Astrocyte of the spinal cord (primary cell): ENCODE measurements at places on chromosomes 6 and 20.

DNA sequence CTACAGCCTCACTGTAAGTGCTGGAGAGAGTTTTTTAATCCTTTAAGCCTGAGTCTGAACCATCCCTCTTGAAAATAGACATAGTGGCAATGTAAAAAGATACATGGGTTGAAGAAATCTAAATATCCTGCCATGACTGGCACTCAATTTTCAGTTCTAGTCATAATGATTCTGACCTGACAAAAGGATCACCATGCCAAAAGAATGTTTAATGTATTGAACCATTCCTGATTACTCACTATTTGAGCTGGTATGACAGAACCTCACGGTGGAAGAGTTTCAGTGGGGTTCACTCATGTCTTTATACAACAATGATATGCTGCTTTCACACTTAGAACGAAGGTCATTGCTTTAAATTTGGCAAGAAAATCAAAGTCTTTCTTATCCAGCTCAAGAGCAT lies 93.4 kb downstream of the HIVEP2 start:
- DNase-seq = no peak

GRCh38 chr6:23989885-23990533 lies 136.0 kb upstream of the NRSN1 start:
- DNase-seq = no peak

- DNase-seq = no peak
Observed at GRCh38 chr6:106110164-106110826, 24.2 kb downstream of the PRDM1 start.

DNA sequence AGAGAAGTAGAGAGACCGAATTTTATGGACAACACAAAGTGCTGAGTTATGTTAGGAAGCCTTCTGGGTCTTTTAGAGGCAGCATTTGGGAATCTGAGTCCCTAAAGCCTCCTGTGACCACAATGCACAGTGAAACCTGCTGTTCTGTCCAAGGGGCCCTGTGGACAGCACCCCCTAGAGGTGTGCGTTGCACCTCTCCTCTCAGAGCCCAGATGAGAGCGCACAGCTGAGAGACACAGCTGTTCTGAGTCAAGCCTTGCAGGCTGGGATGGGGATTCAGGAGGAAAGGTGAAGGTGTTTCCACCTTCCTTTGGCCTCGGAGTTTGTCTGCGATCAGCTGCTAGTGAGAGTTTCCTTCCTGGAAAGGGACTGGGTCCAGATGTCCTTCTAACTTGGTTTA lies 13.0 kb downstream of the PCK1 start:
- DNase-seq = no peak

- DNase-seq = no peak
Observed at GRCh38 chr6:118281291-118281690, 266.8 kb upstream of the PLN start.

DNA sequence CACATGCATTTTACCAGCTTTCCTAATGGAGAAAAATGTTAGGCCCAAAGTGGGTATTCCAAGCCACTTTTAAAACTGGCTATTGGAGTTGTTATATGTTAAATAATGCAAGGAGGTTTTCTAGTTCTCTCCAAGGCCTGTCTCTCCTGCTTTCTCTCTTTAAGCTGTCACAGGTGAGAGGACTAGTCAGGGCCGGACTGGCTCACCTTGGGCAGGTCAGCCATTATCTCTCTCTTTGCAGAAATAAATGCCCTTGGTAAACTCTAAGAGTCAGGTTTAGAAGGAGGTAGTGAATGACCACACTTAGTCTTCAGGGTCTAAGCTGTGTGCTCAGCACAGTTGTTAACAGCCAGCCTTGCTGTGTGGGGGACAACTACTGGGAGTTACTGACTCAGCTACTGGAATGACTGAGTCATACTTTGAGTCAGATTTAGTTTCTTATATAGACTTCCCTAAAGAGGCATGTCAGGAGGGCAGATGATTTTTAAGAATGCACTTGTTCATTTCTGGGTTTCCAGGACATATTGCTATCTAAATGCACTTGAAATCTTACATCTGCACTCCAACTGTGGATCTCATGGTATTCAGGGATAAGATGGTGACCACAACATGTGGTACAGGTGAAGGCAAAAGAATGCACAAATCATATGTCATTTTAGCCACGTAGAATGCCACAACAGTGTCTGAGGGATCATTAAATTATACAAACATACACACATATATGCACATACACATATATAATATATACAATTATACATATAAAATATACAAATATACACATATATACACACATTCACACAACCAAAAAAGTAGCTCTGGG lies 719.4 kb downstream of the EPM2A start:
- peak; percentile 94 for DNase-seq

- peak; percentile 71 for DNase-seq
Observed at GRCh38 chr6:39669207-39669972, 55.8 kb downstream of the KIF6 start.

GRCh38 chr6:34177181-34177591 lies 31.3 kb upstream of the GRM4 start:
- DNase-seq = no peak

DNA sequence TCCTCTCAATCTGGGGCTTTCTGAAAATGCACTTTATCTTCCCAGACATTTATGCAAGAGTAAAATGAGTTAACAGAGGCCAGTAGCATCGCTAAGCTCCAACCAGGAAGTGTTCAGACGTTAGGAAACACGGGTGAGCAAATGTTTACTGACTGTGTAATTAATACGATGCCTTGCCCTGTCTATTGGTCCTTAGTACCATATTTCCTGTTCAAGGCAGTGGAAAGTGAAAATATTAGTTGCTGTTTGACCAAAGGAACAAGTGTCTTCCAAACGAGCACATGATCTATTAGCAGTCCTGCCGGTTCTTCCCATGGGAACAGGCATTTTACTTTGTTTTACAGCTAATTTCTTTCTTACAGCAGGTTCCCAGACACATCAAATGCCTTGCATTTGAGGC lies 311.1 kb upstream of the JAG1 start:
- DNase-seq = no peak

GRCh38 chr6:116535109-116535508 lies 10.4 kb downstream of the TRAPPC3L start:
- no peak for DNase-seq

DNA sequence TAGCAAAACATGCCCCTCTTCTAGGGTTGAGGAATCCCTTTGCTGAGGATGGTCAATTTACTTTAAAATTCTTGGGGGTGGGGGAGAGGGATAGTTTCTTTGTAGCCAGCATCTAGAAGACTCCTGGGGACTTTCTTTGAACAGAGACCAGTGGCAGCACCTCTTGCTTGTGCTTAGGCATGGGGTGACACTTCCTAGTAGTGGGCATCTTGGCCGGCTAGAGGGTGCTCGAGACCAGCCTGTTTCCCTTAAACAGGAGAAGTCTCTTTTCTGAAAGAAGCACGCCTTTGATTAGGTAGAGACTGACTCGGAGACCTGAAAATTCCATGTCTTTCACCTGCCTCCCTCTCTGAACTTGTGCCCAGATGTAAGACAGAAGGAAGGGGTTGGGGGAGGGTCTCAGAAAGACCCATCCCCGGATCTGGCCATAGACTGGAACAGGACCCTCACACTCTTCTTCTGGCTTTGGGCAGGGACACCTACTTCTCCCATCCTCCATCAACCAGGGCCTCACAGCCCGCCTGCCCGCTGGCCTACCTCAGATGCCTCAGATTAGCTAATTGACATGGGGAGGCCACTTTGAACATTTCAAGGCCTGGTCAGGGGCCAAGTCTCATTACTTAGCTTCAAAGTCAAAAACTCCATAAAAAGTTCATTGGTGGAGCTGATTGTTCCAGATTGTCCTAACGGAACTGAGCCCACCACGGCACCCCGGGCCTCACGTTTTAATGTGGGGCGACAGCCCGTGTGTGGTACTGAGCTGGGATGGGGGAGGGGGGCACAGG lies 172.2 kb downstream of the CDC5L start:
- DNase-seq = no peak

DNA sequence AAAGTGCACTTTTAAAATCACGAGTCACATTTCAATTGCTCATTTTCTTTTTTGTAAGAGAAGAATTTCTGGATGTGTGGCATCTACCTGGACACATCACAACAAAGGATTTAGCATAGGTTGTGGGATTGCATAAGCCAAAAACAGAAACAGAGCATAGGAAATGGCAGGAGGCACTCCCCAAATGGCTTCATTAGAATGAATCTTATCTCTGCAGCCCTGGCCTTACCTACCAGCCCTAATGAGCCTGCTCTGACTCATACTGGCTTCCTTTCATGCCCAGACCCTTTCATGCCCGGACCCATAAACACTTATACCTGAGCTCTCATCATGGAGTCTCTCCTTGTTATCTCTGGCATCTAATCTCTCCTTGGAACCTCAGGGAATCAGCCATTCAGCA lies 23.9 kb upstream of the SPTLC3 start:
- DNase-seq = no peak

DNA sequence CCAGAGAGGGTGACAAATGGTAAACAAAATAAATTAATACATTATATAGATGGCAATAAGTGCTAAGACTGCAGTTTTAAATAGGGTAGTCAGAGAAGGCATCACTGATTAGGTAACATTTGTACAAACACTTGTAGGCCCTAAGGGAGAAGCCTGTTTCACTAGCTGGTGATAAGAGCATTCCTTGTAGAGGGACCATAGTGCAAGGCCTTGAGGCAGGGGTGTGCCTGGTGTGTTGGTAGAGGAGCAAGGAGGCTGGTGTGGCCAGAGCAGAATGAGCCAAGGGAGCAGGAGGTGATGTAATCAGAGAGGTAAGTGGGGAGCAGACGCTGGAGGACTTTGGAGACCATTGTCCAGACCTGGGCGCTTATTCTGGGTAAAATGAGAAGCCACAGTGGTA lies 70.7 kb downstream of the ANKRD6 start:
- no peak for DNase-seq

GRCh38 chr20:19973961-19974629 lies 43.1 kb upstream of the NAA20 start:
- DNase-seq = peak; percentile 83

GRCh38 chr6:90033746-90034271 lies 139.5 kb downstream of the GJA10 start:
- no peak for DNase-seq

- no peak for DNase-seq
Observed at GRCh38 chr20:1898482-1899240, 3.5 kb downstream of the SIRPA start.

DNA sequence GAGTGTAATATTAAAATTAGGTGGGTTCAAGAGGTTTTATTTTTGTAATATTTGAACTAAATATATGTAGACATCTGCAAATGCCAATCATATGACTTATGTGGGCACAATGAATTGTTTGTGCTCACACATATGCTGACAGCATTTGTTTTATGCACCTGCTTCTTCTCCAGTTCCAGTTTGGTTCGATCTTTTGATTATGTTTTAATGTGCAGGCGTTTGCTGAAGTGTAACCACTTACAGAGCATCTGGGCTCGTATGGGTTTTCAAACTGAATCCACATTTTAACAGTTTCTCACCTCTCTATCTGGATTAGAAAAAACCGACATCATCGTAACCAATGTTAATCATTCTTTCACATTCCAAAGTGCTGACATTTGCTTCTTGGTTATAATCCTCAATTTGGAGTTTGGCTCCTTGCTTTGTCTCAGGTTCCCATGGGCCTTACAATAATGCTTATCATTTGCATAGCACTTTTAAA lies 129.1 kb upstream of the SPACA1 start:
- DNase-seq = no peak

GRCh38 chr6:153047386-153047785 lies 44.9 kb upstream of the MTRF1L start:
- no peak for DNase-seq

GRCh38 chr6:32369660-32370059 lies 2.0 kb downstream of the TSBP1 start:
- DNase-seq = peak; percentile 93

- DNase-seq = no peak
Observed at GRCh38 chr6:157587127-157587926, 206.3 kb downstream of the ZDHHC14 start.

DNA sequence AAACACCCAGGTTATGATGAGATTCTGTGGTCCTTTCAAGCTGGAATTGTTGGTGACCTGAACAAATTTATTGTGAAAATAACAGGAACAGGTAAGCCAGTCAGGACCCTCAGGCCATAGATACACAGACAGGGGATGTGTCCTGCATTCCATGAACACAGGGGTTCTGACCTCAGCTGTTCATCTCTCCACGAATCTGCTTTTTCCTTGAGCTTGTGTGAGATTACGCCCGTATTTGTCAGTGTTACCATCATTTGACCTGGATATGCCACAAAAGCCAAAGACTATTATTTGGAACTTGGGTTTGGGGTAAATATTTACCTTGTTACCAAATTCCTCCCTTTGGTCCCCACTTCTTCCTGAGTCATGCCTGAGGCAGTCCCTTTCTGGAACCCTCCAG lies 288.9 kb downstream of the PREX1 start:
- DNase-seq = no peak

- DNase-seq = no peak
Observed at GRCh38 chr20:16417001-16417400, 156.2 kb downstream of the KIF16B start.
